ENCODE measurements at places on chromosomes 5 and 9. TPM values are rescaled to one million over a fixed set of nuclear protein-coding genes. Genes with fewer than 3 reads are reported as not detected.
A peak's percentile ranks its signal among the peaks of the same experiment; 100 is the strongest.

DNA sequence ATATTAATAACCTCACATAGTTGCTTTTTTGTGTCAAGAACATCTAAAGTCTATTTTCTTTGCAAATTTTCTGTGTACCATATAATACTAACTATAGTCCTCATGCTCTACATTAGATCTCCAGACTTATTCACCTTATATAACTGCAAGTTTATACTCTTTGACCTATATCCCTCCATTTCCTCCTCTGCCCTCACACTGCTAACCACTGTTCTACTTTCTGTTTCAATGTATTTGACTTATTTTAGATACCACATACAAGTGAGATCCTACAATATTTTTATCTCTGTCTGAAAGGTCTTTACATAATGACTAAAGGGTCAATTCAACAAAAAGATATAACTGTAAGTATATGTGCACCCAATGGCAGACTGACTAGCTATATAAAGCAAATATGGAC lies 789.7 kb upstream of the ZNF608 start:
- H3K27me3 ChIP-seq: no peaks in the 10 kb centered on the region
- H3K27ac ChIP-seq: no peak overlapping the region
- H3K4me1 ChIP-seq: no peaks in the 10 kb centered on the region

The CCL28 gene
- 7.8 TPM for total RNA-seq

DNA sequence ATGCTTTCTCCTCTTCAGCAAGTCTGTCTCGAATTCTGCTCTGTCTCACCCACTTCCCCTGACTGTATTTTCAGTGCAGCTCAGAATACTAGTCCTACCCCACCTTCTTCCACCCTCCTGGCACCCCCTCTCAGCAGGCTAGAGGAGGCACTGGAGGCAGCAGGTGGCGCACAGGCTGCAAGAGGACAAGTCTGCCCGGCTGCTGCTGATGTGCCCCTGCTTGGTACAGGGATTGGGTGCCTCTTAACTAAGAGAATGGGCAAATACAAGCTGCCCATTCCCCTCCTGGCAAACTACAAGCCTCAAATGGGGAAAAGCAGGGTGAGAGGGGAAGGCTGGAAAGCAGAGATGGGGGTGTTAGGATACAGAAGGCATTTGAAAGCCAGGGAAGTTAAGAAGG lies 5.1 kb downstream of the TLN1 start:
- H3K4me3 ChIP-seq: peak overlapping the region; percentile 77
- DNase-seq: no peak
- H3K27me3 ChIP-seq: no peaks in the 10 kb centered on the region
- H3K36me3 ChIP-seq: peaks cover 38% of the 10 kb centered on the region

- H3K27ac ChIP-seq: no peak overlapping the region
- no peaks in the 10 kb centered on the region for H3K4me1 ChIP-seq
These were observed 74.7 kb upstream of the IL17B start for GRCh38 chr5:149453618-149454415.

The CCIN gene
- total RNA-seq: not detected

- H3K4me3 ChIP-seq: no peak overlapping the region
- no peaks in the 10 kb centered on the region for H3K4me1 ChIP-seq
- no peak overlapping the region for H3K27ac ChIP-seq
- H3K36me3 ChIP-seq: no peaks in the 10 kb centered on the region
- DNase-seq: no peak
These were observed 512.5 kb upstream of the CDH18 start for GRCh38 chr5:20500546-20500945.
